Astrocyte of the hippocampus (primary cell): ENCODE measurements at places on chromosomes 7 and 10.
A peak's percentile ranks its signal among the peaks of the same experiment; 100 is the strongest.

- DNase-seq: no peak
Measured at GRCh38 chr7:50628434-50629084, 63.4 kb upstream of the DDC start.

DNA sequence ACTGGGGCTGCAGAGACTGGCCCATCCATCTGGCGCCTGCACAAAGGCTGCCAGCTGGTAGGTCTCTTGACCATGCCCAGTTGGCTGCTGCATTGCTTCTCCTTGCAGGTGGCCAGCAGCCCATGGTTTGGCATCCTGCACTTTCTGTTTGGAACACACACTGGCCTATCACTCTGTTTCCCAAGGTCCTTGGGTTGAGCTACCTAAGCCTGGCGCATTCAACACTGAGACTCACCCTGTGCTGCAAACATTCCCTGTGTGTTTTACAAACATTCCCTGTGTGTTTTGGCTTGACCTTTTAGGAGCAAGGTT lies 55.5 kb downstream of the TACR2 start:
- DNase-seq: peak; percentile 17

- no peak for DNase-seq
Measured at GRCh38 chr7:40471891-40472290, 337.1 kb downstream of the SUGCT start.

DNA sequence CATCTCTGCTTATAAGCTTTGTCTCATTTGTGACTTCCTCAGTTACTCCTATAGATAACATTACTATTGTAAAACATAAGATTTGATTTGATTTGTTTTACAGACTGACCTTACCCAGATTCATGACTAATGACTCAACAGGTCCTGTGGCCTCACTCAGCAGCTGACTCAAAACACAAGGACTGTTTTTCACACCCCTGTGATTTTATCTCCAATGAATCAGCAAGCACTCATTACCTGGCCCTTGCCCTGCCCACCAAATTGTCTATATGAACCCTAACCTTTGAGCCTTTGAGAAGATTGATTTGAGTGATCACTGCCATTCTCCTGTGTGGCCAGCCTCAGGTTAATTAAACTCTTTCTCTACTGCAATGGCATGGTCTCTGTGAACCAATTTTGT lies 1064.6 kb upstream of the LRRTM3 start:
- DNase-seq: peak; percentile 43

DNA sequence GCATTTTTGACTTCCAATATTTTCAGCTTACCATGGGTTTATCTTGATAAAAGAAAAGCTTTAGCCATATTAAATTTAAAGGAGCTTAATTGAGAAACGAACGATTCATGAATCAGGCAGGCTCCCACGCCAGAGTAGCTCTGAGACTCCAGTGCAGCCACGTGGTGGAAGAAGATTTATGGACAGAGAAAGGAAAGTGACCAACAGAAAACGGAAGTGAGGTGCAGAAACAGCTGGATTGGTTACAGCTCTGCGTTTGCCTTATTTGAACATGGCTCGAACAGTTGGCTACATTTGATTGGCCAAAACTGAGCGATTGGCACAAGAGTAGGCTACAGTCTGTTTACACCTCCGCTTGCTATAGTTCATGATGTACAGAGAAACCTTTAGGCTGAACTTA lies 395.4 kb downstream of the GATA3 start:
- no peak for DNase-seq

GRCh38 chr7:127474457-127474856 lies 81.9 kb upstream of the ZNF800 start:
- peak; percentile 41 for DNase-seq

- peak; percentile 39 for DNase-seq
Measured at GRCh38 chr10:110008518-110009339, 945 bp downstream of the ADD3 start.

- no peak for DNase-seq
Measured at GRCh38 chr10:91987397-91988037, 63.9 kb downstream of the BTAF1 start.

DNA sequence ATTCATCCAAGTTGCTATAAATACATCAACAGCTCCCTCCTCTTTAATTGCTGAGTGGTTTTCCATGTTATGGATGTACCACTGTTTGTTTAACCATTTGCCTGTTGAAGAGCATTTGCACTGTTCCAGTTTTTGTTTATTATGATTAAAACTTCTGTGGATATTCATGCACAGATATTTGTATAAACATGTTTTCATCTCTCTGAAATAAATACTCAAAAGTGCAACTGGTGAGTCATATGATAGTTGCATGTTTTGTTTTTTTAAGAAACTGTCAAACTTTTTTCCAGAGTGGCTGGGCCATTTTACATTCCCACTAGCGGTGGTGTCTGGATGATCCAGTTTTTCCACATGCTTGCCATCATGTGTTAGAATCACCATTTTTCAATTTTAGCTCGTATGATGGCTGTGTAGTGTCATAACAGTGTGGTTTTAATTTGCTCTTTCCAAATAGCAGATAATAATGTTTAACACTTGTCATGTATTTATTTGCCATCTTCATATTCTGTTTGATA lies 33.6 kb downstream of the MEOX2 start:
- no peak for DNase-seq

- peak; percentile 93 for DNase-seq
Measured at GRCh38 chr10:70617798-70618568, 15.4 kb upstream of the PRF1 start.

- DNase-seq: no peak
Measured at GRCh38 chr7:102096706-102097427, 189.8 kb upstream of the SH2B2 start.

GRCh38 chr7:26538216-26538615 lies 246.6 kb downstream of the SNX10 start:
- no peak for DNase-seq

- peak; percentile 88 for DNase-seq
Measured at GRCh38 chr10:102835007-102835482, 2.2 kb downstream of the CYP17A1 start.

DNA sequence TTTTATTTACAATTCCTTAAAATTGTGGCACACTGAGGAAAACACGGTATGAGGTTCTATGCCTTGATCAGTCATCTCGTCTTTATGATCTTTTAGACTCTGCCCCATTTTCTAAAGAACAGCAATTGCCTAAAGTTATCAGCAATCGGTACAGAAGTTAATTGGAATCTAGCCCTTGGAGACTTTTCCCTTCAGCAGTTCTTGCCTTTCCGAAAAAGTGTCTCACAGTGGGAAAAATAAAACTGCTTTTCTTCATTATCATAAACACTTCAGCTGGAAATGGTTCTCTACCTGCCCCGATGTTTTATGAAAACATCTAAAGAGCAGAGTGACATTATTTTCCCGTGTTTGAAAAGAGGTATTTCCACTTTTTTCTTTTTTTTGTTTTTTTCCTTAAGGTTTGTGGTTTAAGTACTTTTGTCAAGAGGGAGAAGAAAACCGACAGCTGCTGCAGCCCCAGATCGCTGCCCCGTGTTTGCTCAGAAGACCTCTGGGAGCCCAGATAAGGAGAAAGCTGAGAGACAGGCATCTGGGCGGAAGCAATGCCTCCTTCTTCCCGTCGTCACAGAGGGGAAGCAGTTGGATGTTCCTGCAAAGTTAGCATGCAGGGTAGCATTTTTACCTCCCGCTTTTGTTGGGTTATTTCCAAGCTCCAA lies 149.7 kb downstream of the FRMD4A start:
- no peak for DNase-seq

DNA sequence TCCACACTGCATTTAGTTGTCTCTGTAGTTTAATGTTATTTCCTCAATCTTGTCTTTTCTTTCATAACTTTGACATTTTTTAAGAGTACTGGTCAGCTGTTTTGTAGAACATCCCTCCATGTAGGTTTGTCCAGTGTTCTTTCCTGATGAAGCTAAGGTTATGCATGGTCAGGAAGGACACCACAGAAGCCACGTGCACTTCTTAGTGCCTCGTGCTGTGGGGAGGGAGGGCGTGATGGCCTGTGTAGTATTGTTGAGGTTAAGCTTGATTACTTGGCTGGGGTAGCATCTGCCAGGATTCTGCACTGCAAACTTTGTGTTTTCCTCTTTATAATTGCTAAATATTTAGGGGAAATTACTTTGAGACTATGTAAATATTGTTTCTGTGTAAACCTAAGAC lies 48.3 kb downstream of the MCMBP start:
- no peak for DNase-seq

DNA sequence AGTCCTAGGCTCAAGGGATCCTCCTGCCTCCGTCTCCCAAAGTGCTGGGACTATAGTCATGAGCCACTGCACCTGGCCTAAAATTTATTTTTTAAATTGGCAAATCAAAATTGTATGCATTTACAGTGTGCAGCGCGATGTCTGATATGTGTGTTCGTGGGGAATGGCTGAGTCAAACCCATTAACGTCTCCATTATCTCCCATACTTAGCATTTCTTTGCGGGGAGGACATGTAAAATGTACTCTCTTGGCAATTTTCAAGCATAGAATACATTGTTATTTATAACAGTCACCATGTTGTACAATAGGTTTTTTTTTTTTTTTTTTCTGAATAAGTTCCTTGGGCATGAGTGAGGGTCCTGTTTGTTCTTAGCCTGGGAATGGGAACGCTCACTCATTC lies 3.8 kb downstream of the TMEM184A start:
- peak; percentile 33 for DNase-seq

DNA sequence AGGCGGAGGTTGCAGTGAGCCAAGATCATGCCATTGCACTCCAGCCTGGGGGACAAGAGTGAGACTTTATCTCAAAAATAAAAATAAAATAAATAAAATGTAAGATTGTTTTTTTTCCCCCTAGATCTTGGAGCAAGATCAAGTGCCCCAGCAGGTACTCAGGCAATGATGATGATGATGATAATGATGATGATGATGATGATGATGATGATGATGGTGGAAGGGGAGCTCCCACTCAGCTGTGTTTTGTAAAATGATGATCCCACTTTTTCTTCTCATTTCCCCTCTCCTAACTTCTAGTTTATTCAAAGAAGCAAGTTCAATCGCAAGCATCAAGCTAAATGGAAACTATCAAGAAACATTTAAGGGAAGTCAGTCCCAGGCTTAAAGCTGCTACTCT lies 50.3 kb downstream of the PIK3CG start:
- no peak for DNase-seq

GRCh38 chr7:46291601-46292150 lies 370.6 kb upstream of the IGFBP3 start:
- peak; percentile 49 for DNase-seq

GRCh38 chr10:121405549-121405948 lies 192.7 kb downstream of the FGFR2 start:
- no peak for DNase-seq

- DNase-seq: no peak
Measured at GRCh38 chr7:137664846-137665245, 181.9 kb downstream of the DGKI start.

DNA sequence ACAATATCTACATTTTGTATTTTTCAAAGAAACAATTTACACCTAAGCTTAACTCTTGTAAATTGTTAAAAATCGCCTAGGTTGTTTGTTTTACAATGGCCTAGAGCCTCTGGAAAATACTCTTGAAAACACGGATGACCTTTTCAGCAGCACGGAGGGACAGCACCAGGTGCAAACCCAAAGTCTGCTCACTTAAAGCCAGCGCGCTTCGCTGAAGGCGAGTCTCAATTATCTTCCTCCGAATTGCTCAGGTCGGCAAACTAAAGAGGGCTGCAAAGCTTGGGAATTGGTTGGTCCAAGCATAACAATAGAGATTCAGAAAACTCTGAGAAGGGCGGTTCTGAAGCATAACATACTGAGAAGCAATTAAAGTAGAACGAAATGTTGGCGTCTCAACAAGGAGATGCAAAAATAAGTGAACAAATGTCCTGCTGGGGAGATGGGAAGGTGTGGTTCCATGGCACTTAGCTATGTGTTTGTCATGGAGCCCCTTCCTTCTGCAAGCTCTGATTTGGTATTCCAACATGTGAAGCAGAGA lies 139.9 kb upstream of the PITRM1 start:
- no peak for DNase-seq

- peak; percentile 46 for DNase-seq
Measured at GRCh38 chr10:18312374-18313139, 172.3 kb downstream of the CACNB2 start.

- DNase-seq: no peak
Measured at GRCh38 chr10:13725594-13725993, 138.8 kb downstream of the PRPF18 start.

DNA sequence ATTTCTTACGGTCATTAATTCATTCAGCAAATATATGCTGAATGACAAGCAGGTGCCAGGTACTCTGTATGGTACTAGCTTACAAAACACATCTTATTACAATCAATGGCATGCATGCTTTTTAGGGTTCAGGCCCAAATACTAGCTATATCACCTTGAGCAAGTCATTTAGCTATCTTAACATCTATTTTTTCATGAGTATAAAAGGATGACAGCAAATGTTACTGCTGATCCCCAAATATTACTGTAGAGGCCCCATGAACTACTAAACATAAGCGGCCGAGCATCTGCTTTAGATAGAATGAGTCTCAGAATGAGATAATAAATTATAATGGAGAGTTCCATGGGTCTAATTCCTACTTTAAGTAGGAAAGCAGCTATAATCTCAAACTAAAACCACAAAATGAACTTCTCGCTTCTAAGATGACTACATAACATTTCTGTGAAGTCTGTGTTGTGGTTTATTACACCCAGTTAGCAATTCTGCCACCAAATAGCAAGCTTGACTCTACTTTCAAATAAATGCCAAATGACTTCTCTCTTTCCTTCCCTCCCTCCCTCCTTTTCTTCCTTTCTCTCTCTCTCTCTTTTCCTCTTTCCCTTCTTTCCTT lies 113.7 kb upstream of the LRRN3 start:
- peak; percentile 44 for DNase-seq

DNA sequence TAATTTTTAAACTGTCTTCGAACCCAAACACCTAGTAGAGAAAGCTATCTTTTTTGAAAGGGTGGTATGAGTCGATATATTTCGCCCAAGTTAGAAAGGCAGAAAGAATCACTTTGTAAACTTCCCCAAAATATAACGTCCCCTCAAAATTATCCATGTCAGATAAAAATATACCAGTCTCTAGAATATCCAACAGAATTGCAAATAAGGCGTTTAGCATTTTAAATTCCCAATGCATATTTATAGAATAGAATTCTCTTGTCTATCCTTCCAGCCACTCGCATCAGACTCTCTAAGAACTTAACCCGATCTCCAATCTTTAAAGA lies 2.1 kb downstream of the CTBP2 start:
- DNase-seq: no peak
